ENCODE measurements at places on chromosomes 2 and 18.

GRCh38 chr2:11944311-11944710, 197.9 kb downstream of the LPIN1 start:
- no peak for DNase-seq

GRCh38 chr2:178386986-178387597, 63.9 kb downstream of the PRKRA start:
- DNase-seq = no peak

DNA sequence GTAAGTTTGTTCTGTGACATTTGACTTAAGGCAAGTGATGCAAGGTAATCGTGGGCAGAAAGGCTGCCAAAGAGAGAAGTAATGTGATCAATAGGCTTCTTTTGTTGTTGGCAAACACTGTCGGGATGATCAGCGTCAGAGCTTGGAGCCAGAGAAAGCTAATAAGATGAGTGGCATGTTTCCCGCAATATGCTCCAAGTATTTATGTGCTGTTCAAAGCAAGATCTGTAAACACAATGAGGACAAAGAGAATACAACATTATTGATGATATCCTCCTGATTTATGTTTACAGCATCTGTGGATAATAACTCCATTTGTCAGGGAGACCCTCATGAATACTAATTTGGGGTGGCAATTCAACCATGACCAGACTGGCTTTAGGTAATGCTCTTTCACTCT, 603.3 kb downstream of the TDRD15 start:
- DNase-seq = no peak

DNA sequence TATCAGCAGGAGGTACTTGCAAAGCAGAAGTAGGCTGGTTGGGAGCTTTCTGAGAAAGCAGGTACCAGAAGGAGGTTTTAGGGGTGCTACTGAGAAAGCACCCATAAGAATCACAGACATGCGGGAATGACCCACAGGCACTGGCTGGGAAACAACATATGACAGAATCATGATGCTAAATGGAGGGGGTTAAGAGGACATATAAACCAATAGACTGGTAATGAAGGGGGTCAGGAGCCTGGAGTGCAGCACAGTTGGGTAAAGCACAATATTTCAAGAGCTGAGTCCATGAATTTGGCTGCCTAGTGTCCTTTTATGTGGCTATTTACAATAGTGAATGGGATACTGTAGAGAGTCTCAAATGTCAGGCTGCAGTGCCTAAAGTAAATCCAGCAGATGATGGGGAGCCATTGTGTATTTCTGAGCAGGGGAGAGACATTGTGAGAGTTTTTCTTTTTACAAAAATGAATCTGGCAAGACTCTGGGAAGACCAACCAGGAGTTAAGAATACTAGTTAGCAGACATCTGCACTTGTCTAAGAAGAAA, 27.6 kb upstream of the GMCL1 start:
- DNase-seq = no peak

- DNase-seq = no peak
These were observed 71.6 kb upstream of the GAREM1 start for GRCh38 chr18:32542221-32542798.

DNA sequence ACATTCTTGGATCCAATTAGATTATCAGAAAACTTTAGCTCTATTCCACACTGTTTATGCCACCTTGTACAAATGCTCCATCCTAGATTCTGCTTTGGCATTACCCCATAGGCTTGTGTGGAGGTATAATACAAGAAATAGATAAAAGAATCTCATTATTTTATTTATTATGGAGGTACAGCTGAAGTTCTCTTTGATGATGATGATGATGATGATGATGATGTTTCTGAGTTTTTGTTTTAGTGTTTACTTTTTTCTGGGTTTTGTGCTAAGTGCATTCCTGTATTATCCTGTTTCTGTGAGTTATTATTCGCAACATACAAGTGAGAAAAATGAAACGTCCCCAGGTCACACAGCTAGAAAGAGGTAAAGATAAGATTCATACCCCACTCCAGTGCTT, 43.4 kb downstream of the ANXA4 start:
- no peak for DNase-seq

DNA sequence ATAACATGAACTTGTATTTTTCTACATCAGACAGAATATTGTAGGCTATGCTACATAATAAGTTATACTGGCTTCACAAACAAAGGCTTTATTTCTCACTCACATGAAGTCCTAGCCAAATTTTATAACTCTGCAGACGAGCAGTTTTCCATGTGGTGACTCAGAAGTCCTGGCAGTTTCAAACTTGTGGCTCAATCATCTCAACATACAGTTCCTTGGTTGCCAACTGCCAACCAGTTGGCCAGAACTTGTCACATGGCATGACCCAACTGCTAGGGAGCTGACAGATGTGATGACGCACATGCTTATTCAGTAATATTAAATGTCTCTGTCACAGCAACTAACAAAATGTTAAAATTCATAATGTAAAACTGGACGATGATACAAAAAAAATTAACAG, 63.8 kb upstream of the ZC3H15 start:
- DNase-seq = no peak

GRCh38 chr2:198763793-198764192, 693.9 kb downstream of the SATB2 start:
- no peak for DNase-seq

DNA sequence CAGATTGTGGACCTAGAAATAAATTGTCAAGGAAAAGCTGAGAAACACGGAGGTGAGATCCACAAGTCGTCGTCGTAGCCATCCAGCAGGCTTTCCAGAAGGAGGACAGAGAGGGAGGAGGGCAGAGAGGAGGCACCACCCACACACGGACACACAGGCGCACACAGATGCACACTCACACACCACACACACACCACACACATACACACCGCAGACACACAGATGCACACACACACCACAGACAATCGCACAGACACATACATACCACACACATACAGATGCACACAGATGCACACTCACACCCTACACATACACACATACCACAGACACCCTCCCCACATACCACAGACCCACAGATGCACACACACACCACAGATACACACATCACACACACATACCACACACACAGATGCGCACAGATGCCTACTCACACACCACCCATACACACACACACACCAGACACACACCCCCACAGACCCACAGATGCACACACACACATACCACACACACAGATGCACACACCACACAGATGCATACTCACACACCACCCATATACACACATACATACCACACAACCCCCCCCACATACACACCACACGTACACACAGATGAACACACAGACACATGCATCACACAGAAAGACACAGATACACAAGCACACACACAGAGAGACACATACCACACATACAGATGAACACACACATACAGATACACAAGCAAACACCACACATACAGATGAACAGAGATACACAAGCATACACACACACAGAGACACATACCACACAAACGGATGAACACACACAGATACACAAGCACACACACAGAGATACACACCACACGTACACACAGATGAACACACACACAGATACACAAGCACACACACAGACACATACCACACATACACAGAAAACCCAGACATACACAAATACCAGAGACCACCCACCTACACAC, 12.7 kb upstream of the BOK start:
- DNase-seq = no peak

DNA sequence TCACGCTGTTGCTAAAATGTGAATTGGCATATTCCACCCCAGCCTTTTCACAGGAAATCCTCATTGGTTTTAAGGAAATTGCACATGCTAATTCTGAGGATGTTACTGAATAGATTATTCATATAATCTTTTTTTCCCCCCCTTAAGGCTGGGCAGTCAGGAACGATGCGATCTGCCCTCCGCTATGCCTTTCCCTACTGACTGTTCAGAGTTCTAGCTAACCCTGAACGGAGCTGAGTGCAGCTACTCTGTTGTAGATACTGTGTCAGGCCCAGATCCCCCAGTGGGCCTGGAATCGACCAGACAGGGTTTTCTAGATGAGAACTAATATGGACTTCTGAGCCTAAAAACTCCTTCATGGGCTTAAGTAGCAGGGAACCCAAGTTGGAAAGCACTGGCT, 192.2 kb downstream of the TCF4 start:
- no peak for DNase-seq

GRCh38 chr2:237020090-237020489, 65.6 kb upstream of the COPS8 start:
- DNase-seq = no peak

DNA sequence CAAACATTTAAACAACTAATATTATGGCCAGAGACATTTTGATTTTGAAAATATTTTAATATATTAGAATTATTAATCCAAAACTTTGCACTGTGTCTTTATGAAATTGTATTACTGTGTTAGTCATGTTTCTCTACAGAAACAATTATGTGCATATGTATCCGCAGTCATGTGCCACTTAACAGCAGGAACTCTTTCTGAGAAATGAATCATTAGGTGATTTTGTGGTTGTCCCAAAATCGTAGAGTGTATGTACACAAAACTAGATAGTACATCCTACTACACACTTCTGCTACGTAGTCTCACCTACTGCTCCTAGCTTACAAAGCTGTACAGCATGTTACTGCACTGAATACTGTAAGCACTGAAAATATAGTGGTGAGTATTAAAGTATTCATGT, 479.2 kb upstream of the DSEL start:
- DNase-seq = no peak

DNA sequence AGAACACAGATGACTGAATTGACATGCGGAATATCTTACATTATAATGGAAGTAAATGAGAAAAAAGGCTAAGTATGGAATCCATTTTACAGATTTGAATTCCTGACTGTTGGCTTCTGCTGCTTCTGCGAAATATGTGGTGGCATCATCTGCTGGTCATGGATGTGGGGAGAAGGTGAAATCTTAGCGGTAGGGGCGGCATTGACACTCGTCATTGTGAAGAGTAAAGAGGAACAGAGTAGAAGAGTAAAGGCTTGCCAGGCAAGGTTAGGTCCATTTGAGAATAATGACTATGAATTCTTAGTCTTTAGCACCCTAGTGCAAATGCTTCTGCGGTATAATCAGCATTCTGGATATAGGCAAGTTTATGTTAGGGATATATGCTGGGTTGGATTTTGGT, 32.4 kb downstream of the ACTR3 start:
- DNase-seq = no peak

DNA sequence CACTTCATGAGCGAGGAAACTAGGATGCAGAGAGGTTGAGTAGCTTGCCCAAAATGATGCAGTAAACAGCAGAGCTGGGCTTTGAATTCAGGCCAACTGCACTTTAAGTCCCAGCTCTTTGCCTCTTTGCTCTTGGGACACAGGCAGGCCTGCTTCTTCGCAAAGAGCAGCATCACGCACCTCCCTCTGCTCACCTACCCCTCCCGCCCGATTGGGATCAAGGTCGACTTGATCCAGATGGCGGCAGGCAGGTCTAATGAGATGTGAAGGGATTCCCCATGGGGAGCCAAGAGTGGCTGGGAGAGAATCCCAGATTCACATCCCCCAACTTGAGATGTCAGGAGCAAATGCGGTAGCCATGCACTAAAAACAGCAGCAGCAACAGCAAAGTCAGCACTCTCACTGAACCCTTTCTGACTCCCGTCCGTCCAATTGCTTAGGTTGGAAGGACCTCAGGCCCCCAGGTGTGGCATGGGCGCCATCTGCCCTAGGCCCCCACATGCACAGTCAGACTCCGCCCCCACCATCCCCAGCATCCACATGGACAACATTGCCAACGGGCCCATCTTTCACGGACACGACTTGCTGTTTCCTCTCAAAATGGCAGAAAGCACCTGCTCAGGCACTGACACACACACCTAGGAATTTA, 84.3 kb upstream of the MAP4K4 start:
- no peak for DNase-seq

GRCh38 chr2:217254111-217254510, 394.2 kb upstream of the TNP1 start:
- no peak for DNase-seq

DNA sequence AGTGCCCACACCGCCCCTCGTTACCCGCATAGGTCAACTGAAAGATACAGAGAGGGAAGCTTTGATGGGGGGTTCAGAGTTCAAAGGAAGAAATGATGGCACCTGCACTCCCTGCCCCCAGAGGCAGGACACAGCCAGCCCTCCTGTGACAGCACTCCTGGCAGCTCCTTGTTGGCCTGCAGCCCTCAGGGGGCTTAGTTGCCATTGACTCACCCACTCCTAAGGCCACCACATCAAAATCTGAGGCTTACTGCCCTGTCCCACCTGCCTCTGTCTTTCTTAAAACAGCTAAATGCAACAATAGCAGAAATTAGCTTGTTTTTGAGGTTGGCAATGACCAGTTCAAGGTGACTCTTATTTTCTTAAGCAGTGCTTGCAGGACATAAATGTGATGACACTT, 31.6 kb upstream of the SLC35F6 start:
- DNase-seq = no peak

- no peak for DNase-seq
These were observed 118.1 kb upstream of the MSH6 start for GRCh38 chr2:47664817-47665216.

DNA sequence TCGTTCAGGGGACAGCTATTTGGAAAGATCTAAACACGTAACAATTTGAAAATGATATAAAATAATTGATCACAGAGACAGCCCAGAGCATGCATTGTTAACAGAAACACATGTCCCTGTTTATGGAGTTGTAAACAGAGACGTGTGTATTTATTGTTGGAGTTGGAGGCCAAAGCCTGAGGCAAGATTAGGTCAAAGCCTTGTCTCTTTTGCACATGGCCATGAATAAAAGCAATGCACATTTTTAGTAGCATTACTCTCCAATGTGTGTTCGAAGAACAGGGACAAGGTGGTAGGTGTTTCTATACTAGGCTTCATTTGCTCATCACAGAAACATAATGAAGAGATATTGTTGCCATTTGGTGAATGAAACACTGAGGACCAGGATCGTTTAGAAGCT, 841.5 kb upstream of the FANCL start:
- DNase-seq = no peak

- no peak for DNase-seq
These were observed 30.4 kb downstream of the MTHFD2 start for GRCh38 chr2:74228772-74229171.

DNA sequence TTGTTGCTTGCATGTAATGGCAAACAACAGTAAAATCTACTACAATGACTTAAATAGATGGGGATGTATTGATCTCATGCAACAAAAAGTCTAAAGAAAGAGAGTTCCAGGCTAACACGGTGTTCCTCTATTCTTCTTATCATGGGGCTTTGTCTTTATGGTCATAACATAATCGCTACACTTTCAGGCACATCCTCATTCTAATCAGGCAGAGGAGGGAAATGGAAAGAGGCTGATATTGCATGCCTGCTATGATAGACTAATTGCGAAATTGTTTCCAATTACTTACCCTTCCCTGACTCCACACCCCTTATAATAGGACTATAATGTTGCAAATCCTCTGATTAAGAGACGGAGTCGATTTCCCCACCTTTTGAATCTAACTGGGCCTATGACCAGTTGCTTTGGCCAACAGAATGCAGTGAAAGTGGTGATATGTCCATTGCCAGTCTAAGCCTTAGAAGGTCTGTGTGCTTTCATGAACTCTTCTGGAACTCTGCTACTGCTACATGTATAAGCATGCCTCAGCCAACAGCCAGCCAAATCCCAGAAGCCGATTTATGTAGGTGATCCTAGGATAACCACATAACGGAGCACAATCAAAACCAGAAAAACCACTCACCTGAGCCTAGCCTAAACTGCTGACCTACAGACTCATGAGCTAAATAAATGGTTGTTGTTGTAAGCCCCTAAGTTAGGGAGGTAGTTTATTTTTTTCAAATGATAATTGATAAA, 180.3 kb upstream of the TACR1 start:
- DNase-seq = no peak

- no peak for DNase-seq
These were observed 112.0 kb downstream of the QPCT start for GRCh38 chr2:37456479-37456878.

Data from hematopoietic multipotent progenitor cell treated with erythropoietin and hydrocortisone succinate and interleukin-3 and kit ligand, for 15 days (in vitro differentiated cells).